Activated CD4-positive, alpha-beta T cell treated with anti-CD3 and anti-CD28 coated beads, Interleukin-2, Interleukin-6, amounts not matched to agents 100 ng/mL and 50 ng/mL, durations not matched to agents 16 hours and 8 hours (primary cell): ENCODE measurements at places on chromosomes 6 and 20.

DNA sequence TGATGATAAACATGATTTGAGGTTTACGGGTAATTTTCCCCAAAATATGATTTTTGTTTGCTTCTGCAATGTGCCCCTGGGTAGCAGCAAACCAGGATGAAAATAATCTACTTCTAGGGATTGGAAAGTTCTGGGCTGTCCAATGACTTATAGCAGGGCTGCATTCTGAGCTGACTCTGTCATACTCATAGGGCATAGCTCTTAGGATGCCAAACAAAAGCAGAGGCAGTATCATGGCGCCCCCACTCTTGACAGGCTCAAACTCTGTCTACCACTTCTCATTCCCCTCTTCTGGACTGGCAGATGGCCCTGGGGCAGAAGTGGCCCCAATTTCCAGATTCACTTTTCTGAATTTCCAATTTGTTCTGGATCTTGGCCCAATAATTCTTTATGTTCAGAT, 10.3 kb downstream of the SERPINB1 start:
- no peak for DNase-seq

GRCh38 chr6:5206920-5207561, 53.7 kb downstream of the LYRM4 start:
- DNase-seq = no peak

GRCh38 chr6:30541515-30542403, 14.5 kb downstream of the GNL1 start:
- peak; percentile 83 for DNase-seq

DNA sequence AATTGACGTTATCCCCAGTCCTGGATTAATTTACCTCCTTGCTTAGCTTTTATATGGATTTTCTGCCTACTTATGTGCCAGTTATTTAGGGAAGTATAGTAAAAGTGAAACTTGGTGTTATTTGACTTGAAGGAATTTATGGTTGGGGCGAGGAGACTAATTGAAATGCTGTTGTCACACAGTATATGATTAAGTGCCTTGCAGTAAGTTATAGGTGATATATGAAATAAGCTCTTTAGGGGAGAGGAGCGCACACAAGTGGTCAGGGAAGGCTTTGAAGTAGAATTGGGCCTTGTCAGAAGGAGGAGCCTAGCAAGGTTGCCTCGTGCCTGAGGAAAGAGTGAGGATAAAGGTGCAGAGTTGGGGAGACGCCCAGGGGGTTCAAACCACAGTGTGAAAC, 20.5 kb downstream of the NCOA7 start:
- no peak for DNase-seq

- DNase-seq = no peak
Observed at GRCh38 chr6:107192830-107193229, 77.5 kb upstream of the BEND3 start.

DNA sequence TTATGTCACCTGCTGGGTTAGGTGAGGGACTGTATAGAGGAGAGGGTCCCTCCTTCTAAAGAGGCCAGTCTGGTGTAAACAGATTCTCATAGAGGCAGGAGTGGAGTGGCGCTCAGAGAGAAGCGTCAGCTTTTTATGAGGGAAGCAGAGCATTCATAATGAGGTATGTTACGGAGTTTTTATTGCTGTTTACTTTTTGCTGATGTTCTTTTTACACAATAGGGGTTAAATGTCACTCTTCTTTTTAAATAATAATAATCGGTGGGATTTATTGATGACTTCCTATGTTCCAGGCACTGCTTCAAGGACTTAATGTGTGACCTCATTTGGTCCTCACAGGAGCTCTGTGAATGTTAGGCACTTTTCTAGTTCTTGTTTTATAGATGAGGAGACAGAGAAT, 79.9 kb downstream of the L3MBTL3 start:
- DNase-seq = no peak

- no peak for DNase-seq
Observed at GRCh38 chr6:31116661-31117385, 2.2 kb downstream of the PSORS1C1 start.

DNA sequence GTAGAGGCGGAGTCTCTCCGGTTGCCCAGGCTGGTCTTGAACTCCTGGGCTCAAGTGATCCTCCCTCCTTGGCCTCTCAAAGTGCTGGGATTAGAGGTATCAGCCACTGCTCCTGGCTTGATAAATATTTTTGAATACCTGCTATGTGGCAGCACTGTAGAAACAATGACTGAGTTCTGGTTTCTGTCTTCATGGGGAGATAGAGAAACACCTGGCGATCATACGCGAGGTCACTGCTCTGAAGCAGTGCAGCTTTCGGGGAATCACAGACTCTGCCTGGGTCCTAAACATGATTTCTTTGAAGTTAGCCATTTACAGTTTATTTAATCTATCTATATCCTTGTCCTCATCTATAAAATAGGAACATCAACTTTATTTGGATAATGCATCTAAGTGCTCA, 31.2 kb downstream of the DOK5 start:
- DNase-seq = no peak

DNA sequence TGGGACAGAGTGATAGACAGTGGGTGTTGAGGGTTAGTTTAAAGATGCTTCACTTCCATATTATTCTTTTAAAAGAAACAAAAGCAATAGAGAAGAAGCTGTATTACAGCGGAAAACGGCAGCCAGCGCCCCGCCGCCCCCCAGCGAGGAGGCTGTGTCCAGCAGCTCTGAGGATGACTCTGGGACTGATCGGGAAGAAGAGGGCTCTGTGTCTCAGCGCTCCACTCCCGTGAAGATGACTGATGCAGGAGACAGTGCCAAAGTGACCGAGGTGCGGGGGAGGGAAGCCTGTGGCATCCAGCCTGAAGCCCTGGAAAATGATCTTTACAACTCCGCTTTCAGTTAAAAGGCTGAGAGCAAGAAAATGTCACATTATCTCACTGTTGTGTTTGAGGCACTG, 100.2 kb downstream of the FIG4 start:
- no peak for DNase-seq

DNA sequence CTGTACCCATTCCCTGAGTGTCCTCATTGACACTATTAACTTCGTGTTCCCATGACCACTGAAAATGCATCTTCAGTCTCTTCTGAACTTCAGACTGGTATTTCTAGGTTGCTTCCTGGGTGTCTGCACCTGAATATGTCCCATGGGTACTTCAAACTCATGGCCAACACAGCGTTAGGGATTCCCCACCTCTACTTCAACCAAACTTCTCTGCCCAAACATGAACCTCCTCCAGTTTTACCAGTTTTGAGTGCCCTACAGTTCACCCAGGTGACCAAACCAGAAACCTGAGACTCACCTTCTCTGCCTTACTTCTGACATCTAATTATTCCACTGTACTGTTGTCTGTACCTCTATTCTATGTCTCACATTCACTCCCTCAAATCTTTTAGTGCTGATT, 99.5 kb upstream of the SUPT3H start:
- no peak for DNase-seq

DNA sequence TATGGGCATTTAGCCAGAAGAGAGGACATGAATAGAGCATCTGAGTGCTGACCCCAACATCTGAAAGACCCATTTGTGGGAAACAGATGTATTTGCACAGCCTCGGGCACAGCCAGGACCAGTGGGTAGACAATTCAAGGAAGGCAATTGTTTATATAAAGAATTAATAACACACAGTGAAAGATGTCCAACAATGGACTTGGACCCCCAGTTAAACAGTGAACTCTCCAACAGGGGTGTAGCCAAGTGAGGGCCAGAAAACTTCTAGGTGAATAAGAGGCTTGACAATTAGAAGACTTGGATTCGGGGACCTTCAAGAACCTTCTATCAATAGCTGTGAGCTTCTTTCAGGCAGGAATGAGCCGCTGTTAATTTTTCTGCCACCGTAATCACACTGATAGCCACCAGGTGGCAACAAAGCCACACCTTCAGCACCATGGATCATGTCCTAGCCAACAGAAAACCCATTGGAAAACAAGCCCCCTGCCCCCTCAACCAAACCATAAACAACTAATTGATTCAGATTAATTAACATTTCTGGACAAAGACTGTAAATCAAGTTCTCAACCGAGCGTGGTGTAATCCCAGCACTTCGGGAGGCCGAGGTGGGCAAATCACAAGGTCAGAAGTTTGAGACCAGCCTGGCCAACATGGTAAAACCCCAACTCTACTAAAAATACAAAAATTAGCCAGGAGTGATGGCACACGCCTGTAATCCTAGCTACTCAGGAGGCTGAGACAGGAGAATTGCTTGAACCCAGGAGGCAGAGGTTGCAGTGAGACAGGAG, 8.8 kb upstream of the SRSF6 start:
- DNase-seq = peak; percentile 59

GRCh38 chr20:45056473-45057173, 44.3 kb downstream of the KCNS1 start:
- no peak for DNase-seq
